ENCODE measurements at places on chromosomes 4 and X. TPM values are rescaled to one million over a fixed set of nuclear protein-coding genes. Genes with fewer than 3 reads are reported as not detected.

Gene IL21
- total RNA-seq = not detected

GRCh38 chrX:9087271-9088040 lies 53.5 kb upstream of the FAM9B start:
- DNase-seq = no peak

- no peak for DNase-seq
These were observed 100.9 kb downstream of the PTCHD1 start for GRCh38 chrX:23435575-23435974.

Gene CENPE
- total RNA-seq = 0.37 TPM

DNA sequence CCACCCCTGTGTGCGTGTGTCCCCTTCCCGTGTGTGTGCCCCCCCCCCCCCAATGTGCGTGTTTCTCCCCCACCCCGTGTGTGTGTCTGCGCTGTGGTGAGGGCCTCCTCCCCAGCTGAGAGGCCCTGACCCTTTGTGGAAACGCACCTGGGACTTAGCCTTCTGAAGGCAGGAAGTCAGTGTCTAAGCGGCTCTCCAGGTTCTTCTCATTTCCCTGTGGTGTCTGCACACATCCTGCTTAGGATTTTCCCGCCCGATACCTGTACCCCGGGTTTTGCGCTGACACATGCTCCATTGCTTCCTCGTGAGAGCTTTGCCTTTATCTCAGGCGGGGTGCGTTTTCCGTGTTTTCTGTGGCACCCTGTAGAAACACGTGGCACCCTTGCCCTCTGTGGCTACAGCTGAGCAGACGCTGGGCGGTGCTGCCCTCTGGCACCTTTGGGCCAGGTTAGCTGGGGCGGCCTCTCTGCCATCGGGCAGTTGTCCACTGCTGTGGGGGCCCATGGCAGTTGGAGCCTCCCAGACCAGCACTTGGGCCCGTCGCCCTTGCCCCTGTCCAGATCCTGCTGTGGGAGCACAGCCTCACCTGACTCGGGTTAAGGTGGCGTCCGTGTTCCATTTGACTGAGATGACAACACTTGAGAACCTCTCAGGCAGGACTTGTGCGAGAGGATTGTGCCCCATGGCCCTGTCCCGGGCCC lies 26.3 kb downstream of the MAEA start:
- DNase-seq = no peak

GRCh38 chr4:6132716-6133115 lies 67.6 kb downstream of the JAKMIP1 start:
- no peak for DNase-seq

Gene EDA2R
- total RNA-seq = 0.63 TPM

Gene INTU
- total RNA-seq = 4.4 TPM

- no peak for DNase-seq
These were observed 77.2 kb downstream of the SH3KBP1 start for GRCh38 chrX:19810006-19810774.

DNA sequence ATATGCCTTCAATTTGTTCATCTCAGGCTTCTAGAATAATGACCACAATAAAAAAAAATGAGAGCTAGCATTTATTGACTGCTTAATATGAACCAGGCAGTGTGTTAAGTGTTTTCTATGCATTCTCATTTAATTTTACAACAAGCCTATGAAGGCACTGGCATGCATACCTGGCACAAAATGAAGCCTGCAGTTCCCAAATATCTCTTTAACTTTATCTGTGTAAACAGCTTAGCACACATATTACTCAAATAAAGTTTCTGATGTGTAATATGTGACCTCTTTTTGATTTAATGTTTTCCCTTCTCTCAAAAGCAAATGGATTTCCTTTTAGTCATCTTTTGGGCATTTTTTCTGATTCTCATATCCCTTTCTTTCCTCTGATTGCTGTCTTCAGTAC lies 671.8 kb downstream of the PCDH7 start:
- no peak for DNase-seq

GRCh38 chr4:95982516-95982915 lies 142.6 kb downstream of the PDHA2 start:
- DNase-seq = no peak

- no peak for DNase-seq
These were observed 28.9 kb downstream of the HOPX start for GRCh38 chr4:56652196-56652595.

GRCh38 chr4:102439236-102439614 lies 61.9 kb upstream of the NFKB1 start:
- DNase-seq = no peak

- DNase-seq = no peak
These were observed 81.7 kb downstream of the MAD2L1 start for GRCh38 chr4:119984996-119985395.

Gene LPAR4
- 0.49 TPM for total RNA-seq

Gene HERC5
- total RNA-seq = 2.0 TPM

GRCh38 chr4:146245246-146245645 lies 30.9 kb downstream of the REELD1 start:
- no peak for DNase-seq

- no peak for DNase-seq
These were observed 7.2 kb downstream of the NR0B1 start for GRCh38 chrX:30301963-30302362.

DNA sequence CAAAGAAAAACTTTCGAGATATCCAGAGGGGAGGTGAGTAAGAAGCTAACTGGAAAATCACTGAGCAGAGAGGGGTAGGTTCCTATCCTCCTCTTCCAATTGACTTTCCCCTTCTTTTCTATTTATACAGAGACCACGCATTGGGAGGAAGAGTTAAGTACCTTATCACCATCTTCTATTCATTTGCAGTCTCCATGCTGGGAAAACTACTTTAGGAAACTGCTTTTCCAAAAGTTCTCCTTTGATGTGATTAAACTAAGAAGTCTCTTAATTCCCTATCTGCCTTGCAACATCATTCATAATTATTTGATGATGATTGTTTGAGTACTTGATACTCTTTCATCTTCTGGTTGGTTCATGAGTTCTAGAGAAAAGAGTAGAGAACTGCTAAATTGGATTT lies 306.6 kb downstream of the PPP3CA start:
- no peak for DNase-seq

DNA sequence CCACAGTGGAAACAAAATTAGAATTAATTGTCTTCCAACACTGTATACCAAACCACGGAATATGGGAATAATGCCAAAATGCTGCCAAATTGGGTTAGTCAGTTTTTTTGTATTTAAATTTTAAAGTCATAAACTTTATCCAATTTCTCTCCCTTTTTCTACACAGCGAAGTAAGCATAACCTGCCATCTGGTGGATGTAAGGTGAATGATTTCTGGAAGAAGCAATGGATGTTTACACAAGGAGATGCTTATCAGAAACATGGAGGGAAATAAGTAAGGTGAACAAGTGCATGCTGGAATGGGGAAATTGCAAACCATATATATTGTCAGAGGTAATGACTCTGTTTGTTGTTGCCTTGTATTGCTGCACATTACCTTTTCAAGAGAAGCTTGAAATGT lies 691.9 kb downstream of the TECRL start:
- DNase-seq = no peak

DNA sequence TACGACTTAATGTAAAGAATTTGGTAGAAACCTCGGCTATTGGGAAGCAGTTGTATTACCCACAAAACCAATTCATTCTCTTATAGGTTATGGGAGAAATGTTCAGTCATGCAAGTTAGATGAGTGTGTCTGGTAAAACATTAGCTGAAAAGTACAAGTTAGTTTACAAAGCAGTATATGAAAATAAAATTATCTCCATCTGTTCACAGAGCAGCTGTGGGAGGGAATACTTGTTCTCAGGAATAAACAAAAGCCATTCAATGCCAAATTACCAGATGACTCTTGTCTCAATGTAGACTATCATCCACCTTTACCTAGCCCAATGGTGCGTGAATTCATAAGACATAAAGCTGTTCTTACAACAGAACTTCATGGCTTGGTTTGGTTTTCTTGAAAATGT lies 28.6 kb downstream of the STAP1 start:
- no peak for DNase-seq

DNA sequence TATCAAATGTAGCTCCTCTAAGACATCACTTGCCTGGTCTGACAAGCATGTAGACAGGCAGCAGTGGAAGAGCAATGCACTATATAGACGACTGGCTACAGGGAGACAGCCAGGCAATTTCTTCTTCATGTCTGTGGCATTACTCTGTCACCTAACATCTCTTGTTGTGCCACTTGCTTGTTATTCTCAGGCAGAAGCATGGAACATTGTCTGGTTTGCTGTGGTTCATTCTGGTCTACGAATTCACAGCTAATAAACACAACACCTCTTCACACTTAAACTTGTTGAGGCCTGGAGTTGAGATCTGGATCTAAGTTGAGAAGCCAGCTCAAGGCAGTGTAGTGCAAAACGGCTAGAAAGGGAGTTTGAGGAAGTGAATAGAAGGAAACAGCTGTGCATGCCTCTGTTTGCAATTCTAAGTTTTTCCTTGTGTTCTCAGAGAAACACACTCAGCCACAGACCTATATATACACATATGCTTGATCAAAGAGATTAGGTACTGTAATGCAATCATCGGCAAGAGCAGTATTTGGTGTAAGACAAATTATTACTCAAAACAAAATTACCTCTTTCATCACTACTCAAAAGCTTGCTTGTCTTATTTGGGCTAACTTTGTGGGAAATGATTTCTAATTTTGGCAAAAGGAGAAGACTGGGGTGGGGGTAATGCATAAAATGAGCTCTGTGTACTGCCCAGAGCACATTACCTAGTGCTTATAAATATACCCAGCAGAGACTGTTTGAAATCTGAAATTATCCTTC lies 243.8 kb downstream of the PPP3CA start:
- no peak for DNase-seq

- no peak for DNase-seq
These were observed 715.0 kb downstream of the GRID2 start for GRCh38 chr4:93018806-93019205.

DNA sequence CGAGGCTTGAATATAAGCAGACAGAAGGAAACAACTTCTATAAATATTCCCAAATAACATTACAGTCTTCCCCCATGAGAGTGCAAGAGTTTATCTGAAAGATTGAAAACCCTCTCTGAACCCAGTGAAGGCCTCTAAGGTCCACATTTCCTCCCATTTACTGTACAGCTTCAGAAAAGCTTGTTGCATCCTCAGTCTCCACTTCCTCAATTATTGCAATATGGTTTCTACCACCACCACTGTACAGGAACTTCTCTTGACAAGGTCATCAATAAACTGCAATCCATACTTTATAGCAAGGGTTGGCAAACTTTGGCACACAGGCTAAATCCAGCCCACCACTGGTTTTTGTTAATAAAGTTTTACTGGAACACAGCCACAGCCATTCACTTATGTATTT lies 239.0 kb downstream of the THOC2 start:
- no peak for DNase-seq

DNA sequence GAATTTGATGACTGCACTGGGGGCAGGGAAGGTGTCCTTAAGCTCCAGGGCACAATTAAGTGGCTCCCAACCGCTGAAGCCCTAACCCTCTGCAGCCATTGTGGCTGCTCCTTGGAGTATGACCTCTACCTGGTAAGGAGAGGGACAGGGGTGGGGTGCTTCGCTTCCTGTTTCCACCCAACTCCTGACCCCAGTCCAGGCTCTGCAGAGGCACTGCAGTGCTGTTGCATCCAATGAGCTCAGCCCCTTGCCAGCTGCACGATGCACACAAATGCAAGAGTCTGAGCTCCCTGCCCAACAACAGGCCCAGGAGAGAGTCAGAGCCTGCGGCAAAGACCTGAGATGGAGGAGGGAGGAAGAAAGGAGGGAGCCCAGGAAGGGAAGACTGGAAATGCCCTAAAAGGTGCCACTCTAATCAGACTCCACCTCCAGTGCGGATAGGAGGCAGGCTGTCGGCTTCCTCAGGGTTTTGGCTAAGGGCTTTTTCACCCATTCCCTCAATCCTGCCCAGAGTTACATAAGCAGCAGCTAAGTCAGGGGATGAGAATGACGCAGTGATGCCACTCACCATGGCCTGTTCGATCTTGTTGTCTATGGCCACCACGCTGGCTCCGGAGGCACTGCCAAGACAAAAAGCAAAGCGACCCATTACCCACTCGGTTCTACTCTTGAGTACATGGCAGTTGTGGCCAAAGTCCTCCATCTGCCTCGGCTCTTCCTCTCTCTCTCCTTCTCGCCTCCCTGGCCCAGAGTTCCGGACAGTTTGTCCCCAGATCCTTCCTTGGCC lies 60.1 kb downstream of the TSC22D3 start:
- no peak for DNase-seq

DNA sequence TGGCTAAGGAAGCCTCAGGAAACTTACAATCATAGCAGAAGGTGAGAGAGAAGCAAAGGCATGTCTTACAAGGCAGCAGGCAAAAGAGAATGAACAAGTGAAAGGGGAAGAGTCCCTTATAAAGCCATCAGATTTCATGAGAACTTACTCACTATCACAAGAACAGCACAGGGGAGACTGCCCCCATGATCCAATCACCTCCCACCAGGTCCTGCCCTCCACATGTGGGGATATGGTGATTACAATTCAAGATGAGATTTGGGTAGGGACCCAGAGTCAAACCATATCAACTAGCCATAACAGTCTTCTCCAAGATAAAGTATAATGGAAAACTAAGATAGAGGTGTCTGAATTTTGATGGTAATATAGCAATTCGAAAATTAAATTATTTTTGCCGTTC lies 534.3 kb downstream of the ADGRL3 start:
- DNase-seq = no peak

- no peak for DNase-seq
These were observed 77.2 kb upstream of the BCOR start for GRCh38 chrX:40174854-40175510.

GRCh38 chr4:54320826-54321685 lies 92.0 kb downstream of the PDGFRA start:
- no peak for DNase-seq

GRCh38 chr4:36614011-36614410 lies 332.6 kb downstream of the DTHD1 start:
- no peak for DNase-seq

- no peak for DNase-seq
These were observed 163.9 kb upstream of the LCORL start for GRCh38 chr4:18185491-18185890.

- DNase-seq = no peak
These were observed 66.3 kb upstream of the STX18 start for GRCh38 chr4:4608214-4608537.

DNA sequence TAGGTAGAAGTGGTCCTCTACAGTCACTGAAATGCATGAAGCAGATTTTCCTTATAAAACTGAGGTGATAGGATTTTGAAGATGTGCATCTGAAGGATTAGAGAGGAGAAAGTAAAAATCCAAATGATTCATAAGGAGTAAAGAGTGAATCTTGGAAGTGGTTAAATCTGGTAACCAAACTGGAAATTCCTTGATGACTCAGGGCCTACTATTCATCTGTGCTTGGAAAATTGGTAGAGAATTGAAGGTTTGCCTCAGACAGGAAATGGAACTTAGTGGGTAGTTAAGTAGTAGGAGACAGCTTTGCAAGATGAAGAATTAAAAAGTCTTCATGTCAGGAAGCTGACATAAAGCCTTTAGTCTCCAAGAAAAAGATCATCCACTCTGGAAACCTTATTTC lies 368.9 kb upstream of the CTSO start:
- DNase-seq = no peak

GRCh38 chr4:83851261-83852084 lies 315.6 kb downstream of the GPAT3 start:
- DNase-seq = no peak

GRCh38 chr4:7200801-7201200 lies 8.5 kb downstream of the SORCS2 start:
- no peak for DNase-seq
